ENCODE measurements at places on chromosomes 13 and 19. TPM values are rescaled to one million over a fixed set of nuclear protein-coding genes. Genes with fewer than 3 reads are reported as not detected.

The LGALS4 gene
- total RNA-seq: 2.2 TPM

The ACTMAP gene
- 29.2 TPM for total RNA-seq

The CEACAM8 gene
- total RNA-seq: not detected

The C1QTNF9B gene
- total RNA-seq: not detected

The ZNF677 gene
- total RNA-seq: not detected

The FUT2 gene
- 16.3 TPM for total RNA-seq

DNA sequence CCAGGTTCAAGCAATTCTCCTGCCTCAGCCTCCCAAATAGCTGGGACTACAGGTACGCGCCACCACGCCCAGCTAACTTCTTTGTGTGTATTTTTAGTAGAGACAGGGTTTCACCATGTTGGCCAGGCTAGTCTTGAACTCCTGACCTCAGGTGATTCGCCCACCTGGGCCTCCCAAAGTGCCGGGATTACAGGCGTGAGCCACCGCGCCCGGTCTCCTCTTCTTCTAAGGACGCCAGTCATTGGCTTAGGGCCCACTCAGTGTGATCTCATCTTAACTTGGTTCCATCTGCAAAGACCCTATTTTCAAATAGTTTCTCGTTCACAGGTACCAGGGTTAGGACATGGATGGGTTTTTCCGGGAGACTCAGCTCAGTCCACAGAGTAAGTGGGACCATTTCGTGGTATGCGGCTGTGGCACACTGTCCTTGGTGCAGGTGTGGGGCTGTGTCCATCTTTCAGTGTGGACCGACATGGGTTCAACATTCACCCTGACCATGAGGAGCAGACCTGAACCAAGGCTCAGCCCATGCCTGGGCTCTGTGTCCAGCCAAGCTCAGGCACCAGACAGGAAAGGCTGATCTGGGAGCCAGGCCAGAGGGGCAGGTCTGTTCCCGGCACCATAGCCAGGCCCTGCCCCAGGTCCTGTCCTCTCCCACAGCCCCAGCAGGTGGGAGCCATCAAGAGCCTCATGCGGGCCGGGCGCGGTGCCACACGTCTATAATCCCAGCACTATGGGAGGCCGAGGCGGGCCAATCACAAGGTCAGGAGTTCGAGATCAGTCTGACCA, 2.8 kb upstream of the MKNK2 start:
- no peak overlapping the region for H3K4me3 ChIP-seq
- no peak overlapping the region for H3K27ac ChIP-seq
- H3K36me3 ChIP-seq: peaks cover 2% of the 10 kb centered on the region
- H3K27me3 ChIP-seq: no peaks in the 10 kb centered on the region
- no peak for DNase-seq

DNA sequence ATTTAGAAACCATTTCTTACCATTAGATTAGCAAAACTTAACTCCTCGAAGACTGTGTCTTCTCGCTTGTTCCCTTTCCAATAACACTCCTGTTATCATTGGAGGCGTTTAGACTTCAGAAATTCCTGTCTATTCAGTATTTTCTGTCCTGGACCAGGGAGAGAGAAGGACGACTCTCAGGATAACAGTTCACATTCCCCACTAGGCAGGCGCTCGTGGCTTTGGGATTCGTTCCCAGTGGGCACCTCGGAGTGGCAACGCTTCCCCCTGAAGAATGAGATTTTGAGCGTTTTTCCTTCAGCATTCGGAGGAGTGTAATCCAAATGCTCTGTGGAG, 429 bp upstream of the ZNF225 start:
- DNase-seq: no peak
- H3K36me3 ChIP-seq: 0 out of 2 replicates have a peak, but pooled peaks cover 1% of the 10 kb centered on the region
- peak overlapping the region; percentile 75 for H3K27ac ChIP-seq
- H3K27me3 ChIP-seq: no peaks in the 10 kb centered on the region
- peak overlapping the region; percentile 64 for H3K4me3 ChIP-seq
- H3K4me1 ChIP-seq: no peaks in the 10 kb centered on the region

GRCh38 chr19:32627714-32628270, 46.8 kb downstream of the PDCD5 start:
- H3K4me3 ChIP-seq: no peak overlapping the region
- H3K36me3 ChIP-seq: no peaks in the 10 kb centered on the region
- H3K27ac ChIP-seq: no peak overlapping the region
- H3K27me3 ChIP-seq: no peaks in the 10 kb centered on the region

- no peaks in the 10 kb centered on the region for H3K4me1 ChIP-seq
- no peak overlapping the region for H3K27ac ChIP-seq
- no peaks in the 10 kb centered on the region for H3K27me3 ChIP-seq
- DNase-seq: no peak
- no peaks in the 10 kb centered on the region for H3K36me3 ChIP-seq
These were observed 19.1 kb downstream of the GPR183 start for GRCh38 chr13:99288089-99288488.

GRCh38 chr13:109412283-109412901, 374.0 kb downstream of the IRS2 start:
- no peaks in the 10 kb centered on the region for H3K27me3 ChIP-seq
- peak overlapping the region; percentile 21 for H3K4me3 ChIP-seq
- no peak overlapping the region for H3K27ac ChIP-seq
- no peaks in the 10 kb centered on the region for H3K4me1 ChIP-seq
- no peaks in the 10 kb centered on the region for H3K36me3 ChIP-seq

DNA sequence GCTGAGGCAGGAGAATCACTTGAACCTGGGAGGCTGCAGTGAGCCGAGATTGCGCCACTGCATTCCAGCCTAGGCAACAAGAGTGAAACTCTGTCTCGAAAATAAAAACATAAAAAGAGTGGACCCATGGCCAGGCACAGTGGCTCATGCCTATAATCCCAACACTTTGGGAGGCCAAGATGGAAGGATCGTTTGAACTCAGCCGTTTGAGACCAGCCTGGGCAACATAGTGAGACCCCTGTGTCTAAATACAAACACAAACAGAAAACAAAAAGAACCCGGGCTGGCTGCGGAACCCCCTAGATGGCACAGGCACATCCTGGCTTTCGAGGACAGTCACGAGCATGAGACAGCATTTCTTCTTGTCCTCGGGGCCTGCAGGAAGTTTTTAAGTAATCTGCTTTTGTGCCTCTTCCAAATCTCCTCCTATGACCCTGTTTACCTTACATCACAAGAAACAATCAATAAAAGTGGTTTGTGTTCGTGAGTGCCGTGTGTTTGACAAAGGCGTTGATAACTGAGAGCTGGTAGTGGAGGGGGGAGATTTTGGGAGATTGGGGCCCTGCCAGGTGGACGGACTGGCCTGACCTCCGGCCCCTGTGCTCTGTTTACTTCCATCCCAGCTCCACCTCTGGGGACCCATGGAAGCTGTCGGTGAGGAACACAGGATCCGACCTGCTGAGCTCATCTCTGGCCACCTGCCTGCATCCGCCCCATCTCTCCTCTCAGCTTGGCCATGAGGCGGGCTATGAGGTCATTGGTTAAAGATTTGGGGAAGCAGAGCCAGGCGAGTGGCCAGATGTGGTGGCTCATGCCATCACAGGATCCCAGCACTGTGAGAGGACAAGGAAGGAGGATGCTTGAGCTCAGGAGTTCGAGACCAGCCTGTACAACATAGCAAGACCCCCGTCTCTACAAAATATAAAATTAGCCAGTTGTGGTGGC, 5.9 kb upstream of the GDF15 start:
- H3K4me1 ChIP-seq: peaks cover 80% of the 10 kb centered on the region
- no peak overlapping the region for H3K4me3 ChIP-seq
- no peaks in the 10 kb centered on the region for H3K36me3 ChIP-seq
- peak overlapping the region; percentile 95 for H3K27ac ChIP-seq
- DNase-seq: peak; percentile 93
- no peaks in the 10 kb centered on the region for H3K27me3 ChIP-seq

DNA sequence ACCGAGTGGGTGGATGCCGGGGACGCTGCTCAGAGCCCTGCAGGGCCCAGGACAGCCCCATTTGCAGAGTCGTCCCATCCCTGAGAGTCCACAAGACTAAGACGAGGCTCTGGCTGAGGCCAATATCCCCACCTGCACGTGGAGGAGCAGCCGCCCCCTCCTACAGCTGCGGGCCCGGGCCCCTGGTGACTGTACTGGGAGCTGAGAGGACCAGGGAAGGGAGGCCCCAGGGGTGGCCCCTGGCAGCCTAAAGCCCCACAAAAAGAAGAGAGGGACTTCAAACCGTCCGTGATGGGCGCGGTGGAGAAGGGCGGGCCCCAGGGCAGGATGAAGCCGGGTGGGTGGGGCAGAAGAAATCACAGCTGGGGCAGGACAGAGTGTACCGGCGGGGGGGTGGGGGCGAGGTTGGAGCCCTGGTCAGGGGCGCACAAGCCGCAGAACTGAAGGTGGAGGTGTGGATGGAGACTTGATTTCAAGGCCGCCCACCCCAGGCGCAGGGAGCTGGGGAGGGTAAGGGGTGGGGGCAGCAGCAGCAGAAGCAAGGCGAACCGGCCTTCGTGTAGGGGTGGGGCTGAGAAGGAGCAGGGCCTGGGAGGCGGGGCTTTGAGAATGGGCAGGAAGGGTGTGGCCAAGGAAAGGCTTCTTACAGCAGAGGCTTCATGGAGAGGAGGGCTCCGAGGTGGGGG, 12.9 kb downstream of the CFD start:
- no peak overlapping the region for H3K4me3 ChIP-seq
- no peaks in the 10 kb centered on the region for H3K27me3 ChIP-seq
- peaks cover 8% of the 10 kb centered on the region for H3K36me3 ChIP-seq
- DNase-seq: peak; percentile 38
- no peaks in the 10 kb centered on the region for H3K4me1 ChIP-seq
- no peak overlapping the region for H3K27ac ChIP-seq

- H3K27me3 ChIP-seq: no peaks in the 10 kb centered on the region
- no peak overlapping the region for H3K27ac ChIP-seq
- H3K36me3 ChIP-seq: no peaks in the 10 kb centered on the region
- no peak overlapping the region for H3K4me3 ChIP-seq
- no peaks in the 10 kb centered on the region for H3K4me1 ChIP-seq
- no peak for DNase-seq
These were observed 168.9 kb downstream of the TEX29 start for GRCh38 chr13:111489301-111489700.

GRCh38 chr19:35041548-35042055, at the start of gene HPN:
TSS of gene HPN (plus strand) at chr19:35041721. CDS start at chr19:35042507, 786 bp downstream.
- no peaks in the 10 kb centered on the region for H3K27me3 ChIP-seq
- peak within 1 kb of the TSS; percentile 90 for H3K27ac ChIP-seq
- H3K4me3 ChIP-seq: peak within 1 kb of the TSS; percentile 57
- H3K36me3 ChIP-seq: peaks cover 2% of the 10 kb centered on the region
- DNase-seq: peak; percentile 94

- no peak overlapping the region for H3K4me3 ChIP-seq
- H3K4me1 ChIP-seq: peaks cover 32% of the 10 kb centered on the region
- H3K36me3 ChIP-seq: peaks cover 1% of the 10 kb centered on the region
- no peak for DNase-seq
- H3K27ac ChIP-seq: no peak overlapping the region
These were observed 34.0 kb downstream of the KLF5 start for GRCh38 chr13:73092829-73093228.

DNA sequence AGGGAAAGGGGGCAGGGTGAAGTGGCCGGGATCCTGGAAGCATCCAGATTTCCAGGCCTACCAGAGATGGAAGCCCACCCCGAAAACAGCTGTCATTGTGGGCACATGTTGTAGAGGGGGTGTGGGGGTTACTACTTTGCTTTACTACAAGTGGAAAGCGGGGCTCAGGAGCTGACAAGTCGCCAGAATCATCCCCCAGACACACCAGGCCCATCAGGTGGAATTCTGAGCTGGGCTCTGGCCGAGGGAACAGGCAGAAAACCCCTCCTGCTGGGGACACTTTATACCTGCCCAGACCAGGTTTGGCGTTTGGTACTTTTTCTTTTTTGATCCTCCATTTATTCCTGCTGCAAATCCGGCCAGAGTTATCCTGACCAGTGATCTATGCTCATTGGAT, 3.8 kb downstream of the CDX2 start:
- H3K27me3 ChIP-seq: no peaks in the 10 kb centered on the region
- H3K4me3 ChIP-seq: peak overlapping the region; percentile 96
- H3K4me1 ChIP-seq: peaks cover 53% of the 10 kb centered on the region
- peak overlapping the region; percentile 65 for H3K27ac ChIP-seq
- no peak for DNase-seq
- H3K36me3 ChIP-seq: peaks cover 9% of the 10 kb centered on the region

GRCh38 chr13:42786715-42787114, 5.3 kb downstream of the FAM216B start:
- no peaks in the 10 kb centered on the region for H3K36me3 ChIP-seq
- no peaks in the 10 kb centered on the region for H3K4me1 ChIP-seq
- no peaks in the 10 kb centered on the region for H3K27me3 ChIP-seq
- H3K27ac ChIP-seq: no peak overlapping the region
- DNase-seq: no peak
- H3K4me3 ChIP-seq: no peak overlapping the region

DNA sequence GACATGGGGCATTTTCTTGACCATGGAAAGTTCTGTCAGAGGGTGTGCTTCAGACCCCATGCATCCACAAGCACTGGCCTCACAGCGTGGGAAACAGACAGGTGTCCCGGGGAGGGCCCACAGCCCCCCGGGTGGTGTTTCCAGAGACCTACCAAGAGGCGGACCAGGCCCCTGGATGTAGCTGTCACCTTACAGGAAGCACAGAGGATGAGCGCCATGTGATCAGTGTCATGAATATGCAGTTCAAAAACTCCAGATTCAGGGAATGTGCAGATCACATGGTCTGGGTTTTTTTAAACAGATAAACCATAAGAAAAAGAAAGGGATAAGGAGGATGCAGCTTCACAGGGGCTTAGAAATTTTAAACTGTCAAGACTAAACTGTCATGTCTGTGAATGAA, 61.0 kb upstream of the SPATA13 start:
- H3K27ac ChIP-seq: no peak overlapping the region
- DNase-seq: no peak
- no peaks in the 10 kb centered on the region for H3K4me1 ChIP-seq
- no peak overlapping the region for H3K4me3 ChIP-seq

- DNase-seq: peak; percentile 15
- H3K27me3 ChIP-seq: no peaks in the 10 kb centered on the region
- no peak overlapping the region for H3K4me3 ChIP-seq
- H3K36me3 ChIP-seq: no peaks in the 10 kb centered on the region
These were observed 106.1 kb downstream of the SLC25A15 start for GRCh38 chr13:40895227-40896184.

DNA sequence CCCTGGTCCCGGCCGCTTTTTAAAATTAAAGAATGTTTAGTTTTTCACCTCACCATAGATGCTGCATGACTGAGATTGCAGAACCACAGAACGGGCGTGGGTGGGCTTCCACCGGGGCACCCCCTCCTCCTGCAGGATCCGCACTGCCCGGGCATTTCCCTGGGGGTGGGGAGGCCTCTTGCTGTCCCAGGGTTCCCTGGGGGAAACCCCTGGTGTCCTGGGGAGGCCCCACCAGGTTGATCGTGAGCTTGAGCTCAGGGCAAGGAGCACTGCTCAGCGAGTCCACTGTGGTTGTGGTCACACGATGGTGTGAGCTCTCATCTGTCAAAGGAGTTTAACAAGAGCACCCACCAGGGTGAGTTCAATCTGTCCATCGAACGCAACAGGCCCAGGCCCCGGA, 11.4 kb upstream of the TCF3 start:
- H3K4me1 ChIP-seq: no peaks in the 10 kb centered on the region
- no peaks in the 10 kb centered on the region for H3K36me3 ChIP-seq
- no peak overlapping the region for H3K27ac ChIP-seq
- H3K27me3 ChIP-seq: no peaks in the 10 kb centered on the region

DNA sequence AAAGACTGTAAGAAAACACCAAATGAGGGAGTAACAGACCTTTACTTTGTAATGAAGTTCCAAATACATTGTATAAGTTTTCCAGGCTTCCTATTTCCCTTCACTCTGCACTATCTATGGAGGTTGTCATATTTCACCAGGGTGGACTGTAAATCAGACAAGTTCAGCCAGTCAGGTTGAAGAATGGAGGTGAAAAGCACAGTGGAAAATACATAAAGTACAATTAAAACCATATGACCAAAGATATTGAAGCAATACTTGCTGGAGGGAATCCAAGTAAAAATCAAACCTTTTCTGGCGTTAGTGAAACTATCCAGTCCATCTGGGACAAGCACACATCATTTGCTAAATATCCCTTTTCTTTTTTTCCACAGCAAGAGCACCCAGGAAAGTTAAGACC, 3.2 kb downstream of the LHFPL6 start:
- DNase-seq: no peak
- no peak overlapping the region for H3K4me3 ChIP-seq
- H3K36me3 ChIP-seq: no peaks in the 10 kb centered on the region
- H3K27me3 ChIP-seq: 0 out of 2 replicates have a peak, but pooled peaks cover 2% of the 10 kb centered on the region
- 0 out of 2 replicates have a peak, but pooled peaks cover 4% of the 10 kb centered on the region for H3K4me1 ChIP-seq

Data from Caco-2 (cell line).